ENCODE measurements at places on chromosomes 7 and 10.

GRCh38 chr7:44431091-44431608, 59.3 kb downstream of the NUDCD3 start:
- no peak overlapping the region for H3K27ac ChIP-seq
- no peaks in the 10 kb centered on the region for H3K27me3 ChIP-seq
- no peak for DNase-seq
- no peaks in the 10 kb centered on the region for H3K36me3 ChIP-seq
- no peaks in the 10 kb centered on the region for H3K4me1 ChIP-seq

GRCh38 chr10:106189292-106189691, 975.2 kb downstream of the SORCS1 start:
- no peak for DNase-seq
- H3K36me3 ChIP-seq, result no peaks in the 10 kb centered on the region
- H3K27ac ChIP-seq, result no peak overlapping the region

- no peak overlapping the region for H3K27ac ChIP-seq
- H3K36me3 ChIP-seq, result no peaks in the 10 kb centered on the region
- H3K4me1 ChIP-seq, result peaks cover 7% of the 10 kb centered on the region
- no peak for DNase-seq
- H3K4me3 ChIP-seq, result no peak overlapping the region
Observed at GRCh38 chr10:12892924-12893323, 108.6 kb downstream of the CCDC3 start.

DNA sequence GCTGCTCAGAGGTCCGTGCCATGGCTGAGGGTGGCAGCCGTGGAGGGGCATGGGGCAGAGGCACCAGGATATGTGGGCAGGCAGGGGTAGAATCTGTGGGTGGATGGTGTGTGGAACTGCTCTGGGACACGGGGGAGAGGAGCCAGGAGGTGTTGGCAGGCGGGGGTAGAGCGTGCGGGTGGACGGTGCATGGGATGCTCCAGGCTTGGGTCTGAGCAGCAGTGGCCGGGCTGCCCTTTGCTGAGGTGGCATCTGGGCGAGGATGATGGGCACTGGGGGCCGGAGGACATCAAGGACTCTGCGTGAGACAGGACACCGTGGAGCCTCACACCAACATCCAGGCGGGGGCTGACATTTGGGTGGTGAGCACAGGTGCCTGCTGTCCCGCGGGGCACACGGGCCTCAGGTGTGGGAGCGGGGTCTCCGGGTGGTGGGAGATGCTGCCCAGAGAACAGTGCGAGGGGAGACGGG, 46.2 kb downstream of the JAKMIP3 start:
- no peaks in the 10 kb centered on the region for H3K4me1 ChIP-seq
- H3K4me3 ChIP-seq, result no peak overlapping the region
- DNase-seq, result no peak
- no peaks in the 10 kb centered on the region for H3K36me3 ChIP-seq
- H3K27ac ChIP-seq, result no peak overlapping the region

- no peak overlapping the region for H3K27ac ChIP-seq
- H3K4me3 ChIP-seq, result no peak overlapping the region
- no peak for DNase-seq
- H3K27me3 ChIP-seq, result peaks cover 15% of the 10 kb centered on the region
- H3K4me1 ChIP-seq, result peaks cover 15% of the 10 kb centered on the region
Observed at GRCh38 chr10:103273041-103273441, 3.9 kb upstream of the INA start.

- H3K4me1 ChIP-seq, result peaks cover 26% of the 10 kb centered on the region
- peak overlapping the region; percentile 63 for H3K27ac ChIP-seq
- H3K4me3 ChIP-seq, result no peak overlapping the region
- no peaks in the 10 kb centered on the region for H3K27me3 ChIP-seq
Observed at GRCh38 chr7:47550788-47551470, 31.0 kb downstream of the TNS3 start.

DNA sequence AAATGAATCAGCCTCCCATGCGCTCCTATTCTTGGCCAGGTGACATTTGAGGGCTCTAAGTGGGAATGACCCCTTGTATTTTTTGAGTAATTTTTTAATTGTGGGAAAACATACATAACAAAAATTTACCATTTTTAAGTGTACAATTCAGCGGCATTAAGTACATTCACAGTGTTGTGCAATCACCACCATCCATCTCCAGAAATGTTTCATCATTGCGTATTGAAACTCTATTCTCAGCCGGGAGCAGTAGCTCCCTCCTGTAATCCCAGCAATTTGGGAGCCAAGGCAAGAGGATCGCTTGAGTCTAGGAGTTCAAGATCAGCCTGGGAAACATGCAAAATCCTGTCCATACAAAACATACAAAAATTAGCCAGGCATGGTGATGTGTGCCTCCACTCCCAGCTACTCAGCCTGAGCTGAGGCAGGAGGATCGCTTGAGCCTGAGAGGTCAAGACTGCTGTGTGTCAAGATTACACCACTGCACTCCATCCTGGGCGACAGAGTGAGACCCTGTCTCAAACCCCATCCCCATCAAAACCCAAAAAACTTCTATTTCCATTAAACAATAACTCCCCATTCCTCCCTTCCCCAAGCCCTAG, 2.5 kb downstream of the ANTXRL start:
- no peaks in the 10 kb centered on the region for H3K36me3 ChIP-seq
- H3K4me3 ChIP-seq, result no peak overlapping the region
- H3K4me1 ChIP-seq, result peaks cover 6% of the 10 kb centered on the region
- DNase-seq, result no peak
- no peak overlapping the region for H3K27ac ChIP-seq
- no peaks in the 10 kb centered on the region for H3K27me3 ChIP-seq

GRCh38 chr10:54402576-54402975, 398.5 kb downstream of the PCDH15 start:
- no peaks in the 10 kb centered on the region for H3K4me1 ChIP-seq
- H3K36me3 ChIP-seq, result no peaks in the 10 kb centered on the region
- H3K4me3 ChIP-seq, result no peak overlapping the region
- no peak overlapping the region for H3K27ac ChIP-seq
- DNase-seq, result no peak
- H3K27me3 ChIP-seq, result no peaks in the 10 kb centered on the region

- no peak overlapping the region for H3K4me3 ChIP-seq
- H3K27ac ChIP-seq, result no peak overlapping the region
- DNase-seq, result no peak
- no peaks in the 10 kb centered on the region for H3K27me3 ChIP-seq
- H3K36me3 ChIP-seq, result no peaks in the 10 kb centered on the region
Observed at GRCh38 chr7:133709036-133709880, 417.9 kb upstream of the LRGUK start.

DNA sequence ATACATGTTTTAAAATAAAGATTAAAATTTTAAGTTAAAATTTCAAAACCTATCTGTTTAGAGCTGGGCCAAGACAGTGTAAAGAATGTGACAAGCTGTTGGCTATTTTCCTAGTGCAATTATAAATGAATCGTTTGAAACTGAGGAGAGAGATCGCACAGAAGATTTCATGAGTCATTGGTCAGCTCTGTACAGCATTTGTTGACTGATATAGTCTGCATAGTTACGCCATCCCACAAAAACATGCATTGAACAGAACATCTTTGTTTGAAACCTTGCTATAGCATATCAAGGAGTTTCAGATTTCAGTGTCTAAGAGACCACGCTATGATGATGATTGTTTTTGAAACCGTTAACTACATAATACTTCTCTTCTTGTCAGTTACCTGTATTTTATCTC, 1.3 kb upstream of the C10orf67 start:
- no peak overlapping the region for H3K27ac ChIP-seq
- no peak for DNase-seq
- peaks cover 7% of the 10 kb centered on the region for H3K4me1 ChIP-seq
- H3K4me3 ChIP-seq, result no peak overlapping the region
- H3K36me3 ChIP-seq, result no peaks in the 10 kb centered on the region

- no peak for DNase-seq
- H3K4me1 ChIP-seq, result peaks cover 14% of the 10 kb centered on the region
- no peaks in the 10 kb centered on the region for H3K36me3 ChIP-seq
- H3K27ac ChIP-seq, result no peak within 1 kb of the TSS
- peak within 1 kb of the TSS; percentile 38 for H3K4me3 ChIP-seq
Observed at GRCh38 chr10:16521311-16522016, at the start of gene C1QL3. Gene C1QL3 (minus strand): TSS chr10:16521879. CDS start chr10:16521065, 814 bp downstream.

- H3K27ac ChIP-seq, result no peak overlapping the region
- H3K4me3 ChIP-seq, result no peak overlapping the region
- H3K27me3 ChIP-seq, result no peaks in the 10 kb centered on the region
- H3K36me3 ChIP-seq, result peaks cover 9% of the 10 kb centered on the region
- peaks cover 17% of the 10 kb centered on the region for H3K4me1 ChIP-seq
Observed at GRCh38 chr10:5655121-5655520, 11.3 kb downstream of the ASB13 start.

DNA sequence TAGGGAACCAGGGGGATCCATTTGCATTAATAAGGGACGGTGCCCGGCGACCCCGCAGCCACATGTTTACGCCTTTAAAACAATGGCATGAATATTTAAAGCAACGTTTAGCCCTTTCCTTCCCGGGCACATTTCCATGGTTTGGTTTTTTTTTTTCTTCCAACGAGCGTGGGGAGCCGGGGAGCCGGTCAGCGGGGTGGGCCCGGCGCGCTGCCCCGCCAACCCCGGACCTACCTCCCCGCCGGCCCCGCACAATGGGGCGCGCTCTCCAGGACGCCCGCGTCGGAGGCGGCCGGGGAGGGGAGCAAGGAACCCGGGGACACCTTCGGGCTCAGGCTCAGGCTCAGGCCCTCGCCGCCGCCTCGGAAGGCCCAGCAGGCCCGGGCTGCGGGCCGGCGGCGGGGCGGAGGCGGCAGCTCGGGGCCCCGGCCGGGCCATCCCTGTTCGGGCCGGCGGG, 1.0 kb downstream of the SEPHS1 start:
- peak overlapping the region; percentile 96 for H3K27ac ChIP-seq
- no peaks in the 10 kb centered on the region for H3K27me3 ChIP-seq
- H3K4me3 ChIP-seq, result peak overlapping the region; percentile 73

Data from vagina (tissue), 2 donors.